ENCODE measurements at places on chromosomes 1 and 21.

GRCh38 chr1:220294846-220295301 lies 22.6 kb upstream of the RAB3GAP2 start:
- DNase-seq, result no peak

DNA sequence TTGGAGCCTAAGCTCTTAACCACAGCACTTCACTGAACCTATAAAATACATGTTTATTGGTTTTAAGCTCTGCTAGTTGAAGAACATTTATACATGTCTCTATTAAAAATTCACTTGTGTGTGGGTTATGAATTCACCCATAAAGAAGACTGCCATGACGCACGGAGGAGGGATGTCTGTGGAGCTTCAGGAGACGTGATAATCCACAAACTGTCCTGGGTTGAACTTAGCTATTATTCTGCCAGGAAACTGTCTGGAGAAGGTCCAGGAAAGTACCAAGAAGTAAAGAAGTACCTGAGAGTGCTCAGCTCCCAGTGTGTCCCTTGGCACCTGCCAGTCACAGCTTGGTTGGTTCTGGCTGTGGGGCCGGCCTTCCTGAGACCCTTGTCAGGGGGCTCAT lies 56.3 kb downstream of the DDR2 start:
- DNase-seq, result peak; percentile 45

DNA sequence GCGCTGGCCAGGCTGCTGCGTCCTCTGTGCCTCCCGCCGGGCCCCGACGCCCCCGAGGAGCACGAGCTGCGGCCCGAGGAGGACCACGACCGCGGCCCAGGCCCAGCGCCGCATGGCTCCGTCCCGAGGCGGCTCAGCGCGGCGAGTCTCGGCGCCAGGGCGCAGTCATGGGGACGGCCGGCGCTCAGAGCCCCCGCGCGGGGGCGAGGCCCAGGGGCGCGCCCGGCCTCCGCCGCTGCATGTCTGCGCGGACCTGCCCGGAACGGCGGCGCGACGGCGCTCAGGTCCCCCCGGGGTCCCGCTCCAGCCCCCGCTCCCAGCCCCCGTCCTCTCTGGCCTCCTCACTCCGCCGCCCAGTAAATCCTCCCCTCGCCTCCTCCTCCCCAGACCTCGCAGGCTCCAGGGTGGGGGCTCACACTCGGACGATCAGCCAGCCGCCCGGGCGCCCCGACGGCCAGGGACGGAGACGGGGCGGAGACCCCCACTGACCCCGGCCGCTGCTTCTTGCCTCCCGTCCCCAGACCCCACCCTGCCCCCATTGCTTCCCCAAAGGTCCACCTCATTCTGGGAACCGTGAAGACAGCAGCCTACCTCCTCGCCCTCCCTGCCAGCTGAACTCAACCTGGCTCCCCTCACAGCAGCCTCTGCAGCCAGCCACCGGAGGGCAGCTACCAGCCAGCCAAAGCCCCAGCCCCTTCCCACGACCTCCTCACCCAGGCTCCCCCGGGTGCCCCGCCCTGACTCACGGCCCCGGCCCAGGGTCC lies at the start of gene C1QTNF12:
Gene C1QTNF12 (minus strand): TSS at position 146 of the 764 bp plus-strand sequence. CDS start 32 bp downstream, at position 114.
- DNase-seq, result no peak

- no peak for DNase-seq
Observed at GRCh38 chr1:25031966-25032667, 102.0 kb upstream of the RUNX3 start.

DNA sequence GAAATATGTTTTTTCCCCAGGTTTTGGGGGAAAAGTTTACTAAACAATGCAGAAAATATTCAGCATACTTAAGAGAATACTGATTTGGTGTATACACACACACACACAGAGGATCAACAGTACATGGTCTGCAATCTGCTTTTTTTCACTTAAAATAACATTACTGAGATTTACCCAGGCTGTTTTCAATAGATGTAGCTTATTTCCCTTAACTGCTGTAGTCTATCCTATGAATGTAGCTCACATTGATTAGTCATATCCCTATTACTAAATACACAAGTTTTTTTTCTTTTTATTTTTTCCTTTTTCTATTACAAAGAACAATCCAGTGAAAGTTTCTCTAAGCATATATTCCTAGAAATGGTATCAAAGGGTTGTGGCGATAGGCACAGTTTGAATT lies 266.7 kb upstream of the GREM2 start:
- DNase-seq, result no peak

DNA sequence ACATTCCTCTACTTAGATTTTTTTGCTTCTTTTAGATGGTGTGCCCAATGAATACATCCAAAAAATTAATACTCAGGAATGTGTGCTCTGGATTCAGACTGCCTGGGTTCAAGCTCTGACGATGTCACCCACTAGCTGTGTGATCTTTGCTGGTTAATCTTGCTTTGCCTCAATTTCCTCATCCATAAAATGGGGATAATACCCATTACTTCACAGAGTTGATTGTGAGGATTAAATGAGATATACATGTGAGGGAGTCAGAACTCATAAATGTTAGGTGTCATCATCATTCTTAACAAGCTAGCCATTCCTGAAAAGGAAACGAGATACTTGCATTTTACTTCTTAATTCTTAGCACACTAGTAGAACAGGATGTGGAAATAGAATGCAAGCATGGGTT lies 12.9 kb upstream of the TTF2 start:
- DNase-seq, result no peak

- DNase-seq, result no peak
Observed at GRCh38 chr1:226223157-226223785, at the start of gene MIXL1. MIXL1 (plus strand) TSS chr1:226223664; CDS start chr1:226223682, 18 bp downstream.

DNA sequence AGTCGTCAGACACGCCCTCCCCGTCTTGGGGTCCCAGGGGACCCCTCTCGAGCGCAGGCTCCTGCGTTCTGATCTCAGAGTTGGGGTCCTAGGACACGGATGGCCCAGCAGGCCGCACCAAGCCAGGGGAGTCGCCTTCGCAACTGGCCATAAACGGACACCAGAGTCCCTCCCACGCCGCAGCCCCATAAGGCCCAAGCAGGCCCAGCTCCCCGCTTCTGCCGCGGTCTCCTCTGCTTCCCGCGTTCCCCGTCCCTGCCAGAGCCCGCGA lies 633 bp downstream of the DMRTA2 start:
- DNase-seq, result no peak

DNA sequence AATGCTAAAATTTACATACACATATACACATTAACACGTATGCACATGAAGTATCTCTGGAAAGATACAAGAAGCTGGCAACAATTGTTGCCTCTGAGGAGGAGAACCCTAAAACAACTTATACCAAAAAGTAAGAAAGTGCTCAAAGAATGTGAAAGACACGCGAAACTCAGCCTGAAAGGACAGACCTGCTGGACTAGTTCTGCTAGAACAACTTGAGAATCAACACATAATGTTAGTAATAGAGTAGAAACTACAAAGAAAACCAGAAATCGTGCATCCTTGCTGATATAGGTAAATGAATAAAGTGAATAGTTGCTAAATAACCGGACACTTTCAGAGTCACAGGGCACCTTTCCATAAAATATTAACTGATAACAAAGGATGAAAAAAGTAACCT lies 242.5 kb downstream of the RERE start:
- no peak for DNase-seq

- DNase-seq, result no peak
Observed at GRCh38 chr1:84264961-84265360, 36.5 kb upstream of the SAMD13 start.

GRCh38 chr1:245261786-245262185 lies 107.0 kb downstream of the KIF26B start:
- no peak for DNase-seq

DNA sequence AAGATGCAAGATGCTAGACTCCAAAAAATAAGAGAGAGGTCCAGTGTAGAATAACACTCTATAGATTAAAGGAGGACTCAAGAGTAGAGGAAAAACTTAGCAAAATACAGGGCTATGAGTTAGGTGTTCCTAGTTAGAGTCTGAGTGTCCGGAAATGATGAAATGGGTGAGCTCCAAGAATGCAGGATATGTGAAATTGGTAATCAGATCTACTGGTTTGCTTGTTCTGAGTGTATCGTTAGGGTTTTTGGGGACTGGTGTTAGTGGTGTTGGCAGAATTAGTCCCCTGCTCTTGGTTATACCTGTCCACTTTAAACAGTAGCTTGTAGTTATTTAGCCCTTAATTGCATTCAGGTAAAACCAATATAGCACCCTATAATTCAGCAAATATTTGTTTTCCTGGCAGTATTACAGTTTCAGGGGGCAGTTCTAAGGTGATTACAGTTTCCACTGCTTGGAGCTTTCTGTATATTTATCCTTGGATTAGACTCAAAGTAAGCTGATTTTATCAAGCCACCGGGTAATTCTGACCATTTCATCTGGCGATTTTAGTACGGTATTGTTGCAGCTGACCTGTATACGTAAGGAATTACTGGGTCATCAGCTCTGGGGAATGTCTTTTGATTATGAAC lies 332.7 kb downstream of the CHRM3 start:
- no peak for DNase-seq

- DNase-seq, result no peak
Observed at GRCh38 chr1:98210064-98210463, 289.2 kb upstream of the DPYD start.

GRCh38 chr1:193322211-193322610 lies 135.8 kb upstream of the B3GALT2 start:
- no peak for DNase-seq
